ENCODE measurements at places on chromosomes 7 and 10. TPM values are rescaled to one million over a fixed set of nuclear protein-coding genes. Genes with fewer than 3 reads are reported as not detected.

Gene NAT16
- total RNA-seq, result not detected

Gene NODAL
- total RNA-seq, result not detected

Gene SLC13A1
- total RNA-seq, result not detected

Gene OR2A1
- not detected for total RNA-seq

Gene PITRM1
- 112 TPM for total RNA-seq

Gene CALML3
- not detected for total RNA-seq

Gene TFPI2
- total RNA-seq, result 2.3 TPM

Gene TRPV5
- total RNA-seq, result not detected

Gene GLRX3
- total RNA-seq, result 48.6 TPM

Gene LIPN
- total RNA-seq, result 0.32 TPM

Gene TMEM176A
- 47.2 TPM for total RNA-seq

DNA sequence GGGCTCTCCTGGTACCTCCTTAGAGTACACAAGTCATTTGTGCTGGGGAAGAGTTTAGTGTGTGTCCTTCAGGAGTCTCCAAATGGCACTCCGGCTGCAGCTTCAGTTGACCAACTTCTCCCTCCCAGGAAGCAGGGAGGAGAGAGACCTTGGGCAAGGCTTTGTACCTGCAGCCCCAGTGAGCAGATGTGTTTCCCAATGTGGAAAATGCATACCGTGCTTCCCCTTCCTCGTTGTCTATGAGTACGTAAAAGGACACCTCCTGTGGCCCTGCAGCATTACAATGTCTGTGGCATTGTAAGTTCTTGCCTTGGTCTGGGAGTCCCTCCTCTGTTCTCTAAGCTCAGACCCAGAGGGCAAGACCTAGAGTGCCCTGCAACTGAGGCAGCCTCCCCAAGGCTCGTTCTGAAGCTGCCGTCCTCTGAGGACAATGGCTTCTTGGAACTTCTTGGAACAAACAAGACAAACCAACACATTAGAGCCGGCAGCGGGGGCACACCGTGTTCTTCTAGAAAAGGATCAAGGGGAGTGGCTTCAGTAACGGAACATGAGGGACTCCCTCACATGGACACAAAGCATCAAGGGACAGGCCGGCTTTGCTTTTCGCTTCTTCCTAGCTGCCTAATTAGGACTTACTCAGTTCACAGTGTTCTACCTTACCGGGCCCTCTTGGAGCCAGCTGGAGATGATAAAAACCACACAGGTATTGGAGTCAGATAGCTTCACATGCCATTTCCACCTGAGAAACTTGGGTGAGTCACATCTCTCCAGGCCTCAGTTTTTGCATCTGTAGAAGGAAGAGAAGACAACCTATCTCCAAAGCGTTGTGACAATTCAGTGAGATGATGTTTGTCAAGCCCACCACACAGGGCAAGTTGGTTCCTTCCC, 20.9 kb upstream of the PPA1 start:
- no peak for DNase-seq

- no peak for DNase-seq
Measured at GRCh38 chr7:108239501-108240225, 109.5 kb upstream of the LAMB4 start.

GRCh38 chr7:29843726-29844125, 37.4 kb downstream of the WIPF3 start:
- no peak for DNase-seq

GRCh38 chr10:70192326-70192968, 22.1 kb upstream of the SAR1A start:
- no peak for DNase-seq

DNA sequence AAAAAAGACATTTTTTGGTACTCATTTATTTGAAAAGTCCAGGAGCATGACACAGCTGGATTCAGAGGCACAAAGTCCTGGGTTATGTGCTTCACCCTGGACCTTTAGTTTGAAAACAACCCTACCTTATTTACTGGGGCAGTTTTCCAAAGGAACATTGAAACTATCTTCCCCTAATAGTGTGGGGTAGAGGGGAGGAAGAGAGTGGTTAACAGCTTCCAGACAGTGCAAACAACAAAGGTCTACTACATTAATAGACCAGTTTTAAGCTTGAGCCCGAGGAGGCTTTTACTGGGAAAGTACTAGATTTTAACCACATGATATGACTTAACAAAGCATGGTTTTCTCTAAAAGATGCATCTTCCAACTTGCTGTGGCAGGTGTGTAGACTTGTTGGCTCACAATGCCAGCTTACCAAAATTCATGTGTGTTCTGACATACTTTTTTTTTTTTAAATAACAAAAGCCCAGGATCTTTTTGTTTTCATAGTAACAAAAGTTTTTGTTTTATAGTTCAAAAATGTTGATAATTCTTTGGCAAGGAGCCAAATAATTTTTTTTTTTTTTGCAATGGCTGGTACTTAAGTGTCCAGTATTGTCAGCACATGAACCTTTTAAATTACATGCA, 1.8 kb downstream of the GSTO1 start:
- DNase-seq, result no peak

DNA sequence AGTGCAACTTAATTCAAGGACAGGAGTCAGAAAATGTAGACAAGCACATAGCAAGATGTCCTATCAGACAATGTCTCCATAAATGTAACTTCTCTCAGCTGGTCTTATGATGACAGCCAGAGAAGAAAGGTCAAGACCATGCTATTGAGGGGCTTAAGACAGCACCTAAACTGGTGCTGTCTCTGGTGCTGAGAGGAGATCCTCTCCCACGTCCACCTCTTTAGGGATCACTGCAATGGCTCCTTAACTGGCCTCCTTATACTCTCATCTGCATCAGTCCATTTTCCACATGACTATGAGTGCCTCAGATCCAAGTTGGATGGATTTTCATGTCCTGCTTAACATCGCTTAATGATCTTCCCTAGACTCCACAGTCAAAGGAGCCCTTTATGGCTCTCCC, 210.6 kb downstream of the ARL4A start:
- DNase-seq, result no peak

DNA sequence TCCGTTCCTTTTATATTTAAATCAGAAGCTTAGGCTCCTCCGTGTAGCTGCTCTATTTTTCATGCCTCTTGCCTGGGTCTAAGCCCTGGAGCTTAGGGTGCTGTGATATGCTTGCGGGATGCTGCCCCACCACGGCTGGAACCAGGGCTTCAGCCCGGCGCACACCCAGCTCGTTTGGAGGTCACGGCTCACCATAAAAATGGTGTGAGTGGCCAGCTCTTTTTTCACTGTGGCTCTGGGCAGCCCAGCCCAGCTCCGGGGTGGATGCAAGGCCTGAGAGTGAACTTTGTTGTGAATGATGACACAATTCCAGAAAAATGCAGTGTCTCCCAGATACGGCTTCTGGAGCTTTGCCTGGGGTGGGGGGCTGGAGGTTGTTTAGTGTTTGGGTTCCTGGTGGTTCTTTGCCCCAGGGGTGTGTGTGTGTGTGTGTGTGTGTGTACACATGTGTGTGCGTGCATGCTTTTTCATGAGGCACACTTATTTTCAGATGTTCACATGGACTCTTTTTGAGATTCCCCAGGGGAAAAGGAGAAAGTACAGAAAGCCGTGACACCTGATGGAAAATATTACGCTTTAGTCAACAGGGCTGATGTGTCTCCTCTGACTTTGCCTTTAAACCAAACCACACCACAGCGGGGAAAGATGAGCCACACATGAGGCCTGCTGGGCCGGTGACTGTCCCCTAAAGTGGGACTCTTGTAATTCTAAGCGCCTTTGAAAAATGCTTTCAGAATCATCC, 46.2 kb downstream of the GRK5 start:
- DNase-seq, result peak; percentile 95

GRCh38 chr10:43340619-43341018, 30.8 kb upstream of the FXYD4 start:
- no peak for DNase-seq

- no peak for DNase-seq
Measured at GRCh38 chr7:103541026-103541425, 95.0 kb upstream of the SLC26A5 start.

- no peak for DNase-seq
Measured at GRCh38 chr10:84478151-84478550, 149.8 kb downstream of the CCSER2 start.

GRCh38 chr7:68963552-68963951, 634.7 kb upstream of the AUTS2 start:
- no peak for DNase-seq

DNA sequence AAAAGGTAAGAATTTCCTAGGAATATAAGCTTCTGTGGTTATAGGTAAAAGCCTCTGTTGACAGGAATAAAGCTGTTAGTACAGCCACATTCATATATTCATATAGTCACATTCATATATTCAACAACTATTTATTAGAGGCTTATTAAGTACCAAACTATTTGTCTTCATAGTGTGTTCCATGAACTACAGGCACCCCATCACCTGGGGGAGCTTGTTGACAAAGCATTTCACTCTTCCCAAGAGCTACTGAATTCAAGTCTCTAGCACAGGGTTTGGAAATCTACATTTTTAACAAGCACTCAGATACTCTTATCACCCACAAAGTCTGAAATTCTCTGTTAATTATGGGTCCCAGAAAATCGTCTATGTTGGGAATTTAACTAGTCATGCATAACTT, 110.6 kb downstream of the RNLS start:
- no peak for DNase-seq

DNA sequence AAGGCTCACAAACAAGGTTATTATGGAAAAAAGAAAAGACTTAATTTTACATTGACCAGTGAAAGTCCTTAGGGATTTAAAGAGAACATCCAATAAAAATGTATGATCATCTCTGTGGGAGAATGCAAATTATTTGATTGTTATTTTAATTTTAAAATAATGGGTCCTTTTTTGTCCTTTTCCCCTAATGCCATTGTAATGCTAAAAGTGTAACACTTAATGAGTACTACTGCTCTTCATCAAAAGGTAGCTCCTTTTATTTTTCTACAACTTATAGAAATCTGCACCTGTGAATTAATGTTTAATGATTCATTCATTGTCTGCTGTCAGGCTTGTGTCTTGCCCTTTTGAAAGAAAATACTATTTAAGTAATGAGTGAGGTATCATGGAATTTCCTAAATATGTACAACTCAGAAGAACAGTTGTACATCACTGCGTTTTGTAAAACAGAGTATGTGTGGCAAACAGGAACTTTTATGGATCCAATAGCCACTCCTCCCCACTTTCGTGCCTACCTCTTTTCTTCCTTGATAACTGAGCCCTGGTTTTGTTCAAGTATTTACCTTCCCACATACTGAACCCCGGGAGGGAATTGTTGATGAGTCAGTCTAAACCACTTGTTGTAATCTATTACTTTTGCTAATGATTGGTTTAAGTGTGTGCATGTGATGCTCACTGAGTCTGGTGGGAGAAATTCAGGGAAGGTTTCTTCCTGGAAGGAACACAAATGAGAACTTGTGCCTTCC, 19.9 kb upstream of the TRUB1 start:
- no peak for DNase-seq

GRCh38 chr7:94621120-94621519, 34.8 kb downstream of the SGCE start:
- no peak for DNase-seq

- DNase-seq, result no peak
Measured at GRCh38 chr7:2141651-2142050, 91.1 kb downstream of the MAD1L1 start.

DNA sequence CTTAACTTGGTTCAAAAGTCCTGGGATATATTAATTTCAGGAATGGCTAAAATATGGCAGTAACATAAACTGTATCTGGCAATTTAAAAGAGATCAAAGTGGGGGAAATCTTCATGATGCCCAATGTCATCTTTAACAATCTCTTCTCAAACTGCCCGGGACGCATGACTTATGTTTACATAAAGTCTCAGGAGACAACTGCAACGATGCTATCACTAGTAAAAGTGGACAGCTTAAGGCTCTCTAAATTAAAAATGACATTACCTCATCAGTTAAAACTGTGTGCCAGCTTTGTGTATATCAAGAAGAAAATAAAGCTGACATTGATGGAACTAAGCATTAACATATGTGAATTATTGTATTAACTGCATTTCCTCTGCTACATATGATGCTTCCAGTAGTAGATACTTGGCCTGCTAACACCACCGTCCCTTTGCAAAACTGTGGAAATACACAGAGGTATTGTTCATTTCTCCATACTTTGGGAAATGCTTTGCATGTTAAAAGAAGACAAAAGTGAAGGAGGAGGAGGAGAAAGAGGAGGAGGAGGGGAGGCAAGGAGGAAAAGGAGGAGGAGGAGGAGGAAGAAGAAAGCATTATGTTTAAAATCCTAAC, 62.4 kb downstream of the NRP1 start:
- no peak for DNase-seq

DNA sequence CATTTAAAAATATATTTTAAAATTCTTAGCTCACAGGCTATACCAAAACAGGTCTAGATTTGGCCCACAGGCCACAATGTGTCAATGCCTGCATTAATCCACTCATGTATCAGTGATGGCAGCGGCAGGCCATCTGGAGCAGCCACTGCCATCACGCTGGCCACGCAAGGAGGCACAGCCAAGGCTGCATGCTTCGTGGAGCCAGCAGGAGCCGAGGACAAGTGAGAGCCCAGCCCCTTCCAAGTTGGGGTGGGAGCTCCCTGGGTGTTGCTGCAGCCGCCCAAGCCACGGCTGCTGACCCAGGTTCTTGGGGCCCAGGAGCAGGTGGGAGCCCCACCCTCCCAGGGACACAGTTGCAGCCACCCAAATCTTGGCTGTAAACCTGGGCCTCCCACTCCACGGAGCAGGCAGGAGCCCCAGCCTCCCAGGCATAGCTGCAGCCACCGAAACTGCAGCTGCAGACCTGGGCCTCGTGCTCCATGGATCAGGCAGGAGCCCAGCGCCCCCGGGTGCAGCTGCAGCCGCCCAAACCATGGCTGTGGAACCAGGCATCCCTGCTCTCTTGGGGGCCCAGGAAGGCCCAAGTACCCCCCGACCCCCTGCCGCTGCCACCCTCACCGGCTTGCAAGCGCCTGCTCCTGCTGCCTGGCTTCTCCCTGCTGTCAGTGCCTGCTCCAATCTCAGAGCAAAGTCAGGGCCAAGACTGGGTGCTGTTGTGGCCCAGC, 87.3 kb upstream of the CACUL1 start:
- no peak for DNase-seq

DNA sequence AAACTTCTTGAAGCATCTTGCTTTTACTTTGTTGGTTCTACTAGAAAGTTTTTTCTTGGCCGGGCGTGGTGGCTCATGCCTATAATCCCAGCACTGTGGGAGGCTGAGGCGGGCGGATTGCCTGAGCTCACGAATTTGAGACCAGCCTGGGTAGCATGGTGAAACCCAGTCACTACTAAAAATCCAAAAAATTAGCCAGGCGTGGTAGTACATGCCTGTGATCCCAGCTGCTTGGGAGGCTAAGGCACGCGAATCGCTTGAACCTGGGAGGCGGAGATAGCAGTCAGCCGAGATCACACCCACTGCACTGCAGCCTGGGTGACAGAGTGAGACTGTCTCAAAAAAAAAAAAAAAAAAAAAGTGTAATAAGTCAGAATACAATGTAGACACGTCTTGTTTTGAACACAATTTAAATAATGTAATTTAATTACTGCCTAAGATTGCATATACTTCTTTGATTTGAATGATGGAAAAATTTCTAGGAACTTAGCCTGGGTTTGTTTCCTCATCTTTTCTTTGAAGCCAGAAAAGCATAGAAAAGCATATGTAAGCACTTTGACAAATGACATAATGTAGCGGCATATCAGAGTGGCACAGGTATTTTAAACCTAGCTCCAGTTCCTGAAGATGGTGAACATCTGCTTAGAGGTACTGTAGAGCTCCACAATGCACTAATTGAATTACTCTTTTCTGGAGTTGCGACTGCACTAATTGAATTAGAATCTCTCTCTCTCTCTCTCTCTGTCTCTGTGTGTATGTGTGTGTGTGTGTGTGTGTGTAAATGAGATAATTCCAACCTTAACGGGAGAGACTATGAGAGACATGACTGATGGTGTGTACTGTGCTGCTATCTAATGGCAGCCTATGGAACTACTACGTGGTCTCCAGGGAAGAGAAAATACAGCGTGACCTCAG, 87.8 kb downstream of the BTRC start:
- DNase-seq, result no peak

GRCh38 chr10:91284486-91285090, 64.1 kb downstream of the PCGF5 start:
- DNase-seq, result no peak

Data from posterior vena cava (tissue), 2 donors.